Fibroblast of pulmonary artery (primary cell): ENCODE measurements at places on chromosomes 6 and 20.
A peak's percentile ranks its signal among the peaks of the same experiment; 100 is the strongest.

DNA sequence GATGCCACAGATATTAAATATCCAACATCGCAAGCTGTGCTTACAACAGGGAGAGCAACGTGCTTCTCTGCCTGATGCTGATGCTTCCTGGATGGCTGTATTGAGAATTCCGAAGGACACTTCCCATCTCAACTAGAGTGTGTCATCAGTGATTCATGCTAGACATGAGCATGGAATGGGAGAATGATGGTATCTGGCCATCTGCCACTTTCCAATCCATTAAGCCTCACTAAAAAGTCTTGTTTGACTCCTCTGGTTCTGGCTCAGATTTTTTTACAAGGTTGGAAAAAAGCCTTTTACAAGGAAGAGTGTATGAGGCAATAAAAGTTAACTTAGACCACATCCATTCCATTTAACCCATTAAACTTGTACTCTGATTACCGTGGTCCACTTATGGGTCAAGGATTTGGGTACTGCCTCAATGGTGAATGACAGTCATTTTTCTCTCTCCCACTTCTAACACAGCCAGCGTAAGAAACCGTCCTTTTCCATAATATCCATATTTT is 265.3 kb downstream of the UST start:
- DNase-seq, result peak; percentile 93

DNA sequence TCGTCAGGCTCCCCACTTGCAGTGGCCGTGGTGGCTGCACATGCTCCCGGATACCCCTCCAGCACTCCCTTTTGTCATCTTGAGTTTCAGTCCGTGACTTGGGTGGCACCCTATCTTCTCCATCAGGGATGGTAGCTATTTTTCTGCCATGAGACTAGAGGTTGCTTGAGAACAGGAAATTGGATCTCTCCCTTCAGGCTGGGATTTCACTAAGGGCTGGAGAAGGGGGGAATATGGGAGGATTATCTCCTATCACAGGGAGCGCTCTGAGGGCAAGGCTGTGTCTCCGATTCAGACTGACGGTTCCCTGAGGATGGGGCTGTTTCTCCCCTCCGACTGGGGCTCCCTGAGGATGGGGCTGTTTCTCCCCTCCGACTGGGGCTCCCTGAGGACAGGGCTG is 123.1 kb downstream of the MRPL14 start:
- no peak for DNase-seq

GRCh38 chr6:104858642-104859041 is 1.1 kb downstream of the HACE1 start:
- peak; percentile 8 for DNase-seq

DNA sequence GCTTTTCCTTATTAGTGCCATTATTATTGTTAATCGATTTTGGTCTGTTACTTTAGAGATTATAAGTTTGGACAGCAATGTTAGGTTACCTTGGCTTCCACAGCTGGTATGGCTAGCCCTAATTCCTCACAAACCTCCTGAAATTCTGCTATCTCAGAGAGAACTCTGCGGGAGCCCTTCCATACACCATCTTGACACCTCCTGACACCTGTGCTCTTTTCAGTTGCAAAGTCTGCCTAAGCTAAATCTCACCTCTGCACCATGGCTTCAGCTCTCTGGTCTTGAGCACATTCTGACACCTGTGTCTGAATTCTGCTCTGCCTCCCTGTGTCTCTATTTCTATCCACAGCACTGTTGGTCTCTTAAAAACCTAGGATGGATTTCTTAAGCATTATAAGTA is 106.5 kb downstream of the DCDC2 start:
- no peak for DNase-seq

DNA sequence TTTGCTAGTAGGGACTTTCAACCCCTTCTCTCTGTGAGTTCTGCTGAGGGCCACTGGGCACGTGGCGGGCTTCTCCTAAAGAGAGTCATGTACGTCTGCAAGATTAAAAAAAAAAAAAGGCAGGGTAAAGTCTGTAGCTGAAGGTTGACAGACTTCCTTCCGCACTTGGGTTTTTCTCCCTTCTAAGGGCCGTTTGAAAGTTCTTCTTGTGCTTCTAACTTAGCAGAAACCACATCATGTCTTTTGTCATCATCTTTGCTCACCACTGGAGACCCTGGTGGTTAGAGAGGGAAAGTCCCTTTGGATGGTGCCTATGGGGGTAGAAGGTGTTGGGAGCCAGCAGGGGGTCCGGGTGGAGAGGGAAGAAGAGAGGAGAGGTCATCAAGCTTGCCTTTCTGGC is 31.4 kb downstream of the PRDM1 start:
- DNase-seq, result no peak

DNA sequence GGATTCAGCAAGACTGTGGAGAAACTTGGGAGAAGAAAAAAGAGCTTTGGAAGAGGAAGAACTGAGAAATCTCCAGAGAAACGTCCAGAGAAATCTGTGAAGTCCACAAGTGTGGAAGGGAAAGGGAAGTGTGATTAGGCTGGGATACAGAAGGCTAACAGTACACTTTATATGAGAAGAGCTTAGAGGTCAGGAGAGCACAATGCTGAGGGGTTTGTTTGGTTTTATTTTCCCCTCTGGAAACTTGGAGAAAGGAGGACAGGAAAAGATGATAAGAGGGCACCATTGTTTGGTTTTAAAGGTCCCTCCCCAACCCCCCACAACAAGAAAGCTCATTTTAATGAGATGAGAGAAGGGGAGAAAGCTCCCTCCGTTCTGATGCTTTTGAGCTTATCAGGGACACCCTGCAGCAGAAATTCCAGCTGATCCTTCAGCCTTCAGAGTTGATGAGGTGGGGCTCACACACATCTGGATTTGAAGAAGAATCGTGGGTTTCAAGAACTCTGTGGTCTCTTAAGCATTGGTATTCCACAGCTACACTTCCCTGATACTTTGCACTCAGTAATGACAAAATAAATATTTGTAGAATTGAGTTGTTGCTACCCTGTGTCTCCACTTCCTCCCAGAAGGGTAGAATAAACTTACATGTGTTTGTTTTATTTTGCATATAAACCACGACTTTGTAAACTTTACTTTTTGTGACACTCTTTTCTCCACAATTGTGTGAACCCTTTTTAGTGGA is 1.9 kb downstream of the NT5E start:
- DNase-seq, result no peak

GRCh38 chr20:62561182-62561581 is 81.1 kb upstream of the SLCO4A1 start:
- no peak for DNase-seq
